H1 (cell line): ENCODE measurements at places on chromosomes 3 and 15. TPM values are rescaled to one million over a fixed set of nuclear protein-coding genes. Genes with fewer than 3 reads are reported as not detected.

GRCh38 chr3:87796137-87796842 is 262.5 kb downstream of the CGGBP1 start:
- DNase-seq, result no peak

GRCh38 chr3:37742574-37743212 is 119.0 kb upstream of the CTDSPL start:
- DNase-seq, result no peak

DNA sequence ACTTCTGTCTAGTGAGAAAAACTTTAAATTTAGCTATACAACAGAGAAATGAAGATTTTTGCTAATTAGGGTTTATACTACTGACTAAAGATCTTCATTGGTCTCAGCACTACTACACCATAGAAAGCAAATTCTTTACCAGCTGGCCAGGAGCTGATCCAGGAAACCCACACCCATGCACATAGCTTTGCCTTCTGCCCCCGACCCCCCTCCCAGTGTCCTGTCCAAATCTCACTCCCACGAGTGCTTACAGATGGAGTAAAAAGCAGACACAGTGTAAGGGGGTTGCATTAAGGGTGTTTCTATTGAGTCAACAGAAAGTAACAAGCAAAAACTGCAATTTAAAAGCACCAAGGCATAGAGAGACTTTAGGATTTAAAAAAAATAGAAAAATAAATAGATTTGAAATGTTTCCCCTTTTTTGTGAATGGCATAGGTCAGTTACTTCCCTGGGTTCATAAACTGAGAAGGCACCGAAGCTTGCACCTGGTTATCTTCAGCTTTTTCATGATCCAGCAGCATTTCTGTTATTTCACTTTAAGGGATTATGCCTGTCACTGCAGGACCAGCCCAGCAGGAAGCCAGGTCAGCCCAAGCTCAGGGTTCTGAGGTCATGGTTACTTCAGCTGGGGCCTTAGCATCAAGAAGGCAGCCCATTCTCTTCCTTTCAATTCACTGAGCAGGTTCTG is 124.3 kb downstream of the CTNNB1 start:
- no peak for DNase-seq

Gene CNBP
- 351 and 371 TPM in 2 replicates for total RNA-seq

Gene CHL1
- 0.33 and 0.99 TPM in 2 replicates for total RNA-seq

Gene MYRIP
- 3.4 and 4.3 TPM in 2 replicates for total RNA-seq

- no peak for DNase-seq
Observed at GRCh38 chr3:55607844-55608243, 120.7 kb upstream of the WNT5A start.

Gene GLT8D1
- total RNA-seq, result 33.6 and 33.8 TPM in 2 replicates

DNA sequence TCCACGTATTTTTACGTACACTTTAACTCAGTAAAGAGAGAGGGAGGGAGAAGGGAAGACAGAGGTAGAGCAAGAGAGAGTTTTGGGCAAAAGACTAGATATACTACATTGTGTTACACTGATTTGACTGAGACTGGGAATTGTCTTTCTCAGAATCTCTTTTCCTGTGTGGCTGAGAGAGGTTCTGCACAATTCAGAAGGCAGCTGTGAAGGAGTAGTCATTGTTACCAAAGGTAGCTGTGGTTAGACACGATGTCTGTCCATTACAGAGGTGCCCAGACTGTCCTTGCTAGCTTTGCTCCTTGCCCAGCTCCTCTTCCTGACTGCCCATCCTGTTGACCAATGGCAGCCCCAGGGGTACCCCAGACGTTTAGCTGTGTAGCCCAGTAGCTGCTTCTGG is 577.5 kb upstream of the CBLB start:
- no peak for DNase-seq

Gene TMEM207
- not detected in 2 replicates for total RNA-seq

DNA sequence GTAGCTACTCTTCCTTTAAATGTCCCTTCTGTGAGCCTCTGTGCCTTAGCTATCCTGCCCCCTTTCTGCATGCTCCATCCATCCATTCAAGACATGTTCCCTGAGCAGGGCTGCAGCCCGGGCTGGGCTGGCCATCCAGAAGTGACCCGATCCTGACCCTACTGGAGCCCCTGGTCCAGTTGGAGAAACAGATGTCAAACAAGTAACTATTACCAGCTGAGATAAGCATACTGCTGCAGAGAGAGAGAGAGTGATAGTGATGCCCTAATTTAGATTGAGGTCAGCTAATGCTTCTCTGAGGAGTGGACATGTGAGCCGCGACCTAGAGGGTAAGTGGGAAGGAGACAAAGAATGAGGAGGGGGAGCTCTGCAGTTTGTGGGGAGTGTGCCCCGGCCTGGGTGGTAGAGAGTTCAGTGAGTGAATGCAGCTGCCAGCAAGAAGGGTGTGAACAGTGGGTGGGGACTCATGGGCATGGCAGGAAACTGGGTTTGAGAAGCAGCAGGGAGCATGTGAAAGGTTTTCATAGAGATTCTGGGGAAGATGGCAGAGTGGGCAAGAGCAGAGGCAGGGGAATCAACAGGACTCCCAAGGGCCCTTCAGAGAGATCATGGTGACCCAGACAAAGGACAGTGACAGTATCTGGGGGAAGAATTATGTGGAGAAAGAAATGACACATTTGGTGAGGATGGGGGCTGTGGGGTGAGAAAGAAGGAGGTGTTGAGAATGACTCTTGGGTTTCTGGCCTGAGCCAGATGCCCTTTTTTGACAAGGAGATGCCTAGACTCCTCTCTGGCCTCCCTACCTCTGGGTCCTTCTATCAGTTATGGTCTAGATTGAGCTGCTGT is 44.9 kb downstream of the CHCHD6 start:
- DNase-seq, result no peak

GRCh38 chr15:88918738-88919137 is 5.6 kb upstream of the MFGE8 start:
- no peak for DNase-seq

Gene SLC51A
- 7.7 and 9.8 TPM in 2 replicates for total RNA-seq

DNA sequence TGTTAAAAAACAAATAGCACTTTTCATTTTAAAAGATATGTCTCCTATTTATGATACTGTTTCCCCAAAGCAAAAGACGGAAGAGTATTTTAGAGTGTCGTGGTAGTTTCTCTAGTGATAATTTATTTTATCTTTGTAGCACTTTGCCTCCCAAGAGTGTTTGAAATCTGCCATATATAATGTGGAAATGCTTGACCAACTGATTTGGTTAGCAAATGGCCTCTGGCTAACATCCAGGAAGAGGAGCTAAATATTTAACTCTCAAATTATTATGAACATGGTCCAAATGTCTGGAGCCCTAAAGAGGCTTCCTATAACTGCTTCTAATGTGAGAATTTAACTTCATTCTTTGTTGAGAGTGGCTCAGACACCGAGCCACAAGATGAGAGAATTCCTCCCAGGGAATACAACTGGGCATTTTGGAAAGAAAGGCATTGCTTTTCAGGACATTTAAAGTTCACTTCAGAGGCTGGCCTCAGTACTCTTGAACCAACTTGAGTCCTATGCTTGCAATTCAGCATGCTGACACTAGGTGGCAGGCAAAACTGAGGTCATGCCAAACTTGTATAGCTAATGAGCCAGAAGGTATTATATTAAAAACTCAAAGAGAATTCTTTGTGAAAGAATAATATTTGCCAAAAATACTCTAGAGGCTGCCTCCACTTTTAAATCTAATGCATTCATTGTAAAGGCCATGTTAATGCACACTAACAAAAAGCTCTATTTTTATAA is 104.5 kb downstream of the RARB start:
- DNase-seq, result peak; percentile 13

- DNase-seq, result no peak
Observed at GRCh38 chr3:14139771-14140170, 14.9 kb downstream of the TMEM43 start.

DNA sequence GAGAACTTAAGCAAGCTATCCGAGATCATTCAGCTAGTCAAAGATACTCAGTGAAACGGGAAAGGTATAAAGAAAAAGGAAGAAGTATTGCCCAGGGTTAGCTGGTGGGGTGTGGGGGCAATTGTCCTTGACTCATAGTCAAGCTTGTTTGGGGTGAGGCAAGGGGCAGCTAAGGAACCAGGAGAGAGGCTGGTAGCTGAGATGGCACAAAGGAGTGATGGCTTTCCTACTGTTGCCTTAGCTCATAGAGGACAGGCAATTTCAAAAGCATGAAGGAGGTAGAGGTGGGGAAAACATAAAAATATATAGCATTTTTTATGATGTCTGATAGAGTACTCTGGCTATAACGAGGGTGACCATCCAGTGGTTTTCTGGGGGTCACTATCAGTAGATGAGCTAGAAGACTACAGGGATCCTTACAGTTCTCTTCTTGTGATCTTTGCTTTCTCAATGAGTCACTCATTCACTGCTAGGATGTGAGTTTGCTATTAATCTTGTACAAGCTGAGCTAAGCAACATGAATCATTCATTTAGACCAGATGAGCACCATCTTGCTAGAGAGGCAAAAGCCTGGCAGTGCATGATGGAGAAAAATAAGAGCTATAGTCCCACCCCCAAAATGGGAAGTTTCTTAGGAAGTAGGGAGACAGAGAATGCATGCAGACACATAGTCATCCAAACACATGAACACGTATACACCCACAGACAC is 207.1 kb upstream of the PFN2 start:
- no peak for DNase-seq
